ENCODE measurements at places on chromosomes 12 and 14.

GRCh38 chr14:100778526-100778882, 47.4 kb upstream of the MEG3 start:
- DNase-seq, result no peak

GRCh38 chr12:6118891-6119568, 5.4 kb downstream of the VWF start:
- DNase-seq, result no peak

DNA sequence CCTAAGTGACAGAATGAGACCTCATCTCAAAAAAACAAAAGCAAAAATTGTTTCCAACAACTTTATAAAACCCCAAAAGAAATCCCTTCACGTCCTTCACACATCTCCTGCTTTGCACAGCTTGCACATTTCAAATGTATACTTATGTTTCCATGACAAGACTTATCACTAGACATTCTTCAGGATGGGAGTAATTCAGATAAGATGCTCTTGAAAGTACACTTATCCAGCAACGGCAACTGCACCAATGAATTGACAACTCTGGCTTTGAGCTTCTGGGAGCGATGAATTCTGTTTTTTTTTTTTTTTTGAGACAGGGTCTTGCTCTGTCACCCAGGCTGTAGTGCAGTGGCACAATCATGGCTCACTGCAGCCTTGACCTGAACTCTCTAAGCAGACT, 30.8 kb upstream of the AKAP5 start:
- DNase-seq, result no peak

DNA sequence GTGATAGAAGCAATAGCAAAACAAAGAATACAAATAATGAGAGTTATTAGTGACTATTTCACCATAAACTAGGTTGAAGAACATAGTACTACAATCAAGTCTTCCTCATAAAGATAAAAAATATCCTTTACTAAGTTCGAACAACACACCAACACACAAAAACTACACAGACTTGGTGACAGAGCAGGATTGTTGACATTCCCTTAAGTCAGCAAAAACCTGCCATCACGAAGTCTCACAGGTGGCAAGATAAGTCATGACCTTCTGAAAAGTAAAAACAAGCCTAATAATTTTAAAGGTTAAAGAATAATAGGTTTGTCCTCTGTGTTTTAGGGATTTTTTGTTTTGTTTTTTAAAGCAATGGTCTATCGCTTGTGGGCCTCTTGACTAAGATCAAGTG, 173.0 kb downstream of the SEC23A start:
- DNase-seq, result no peak

DNA sequence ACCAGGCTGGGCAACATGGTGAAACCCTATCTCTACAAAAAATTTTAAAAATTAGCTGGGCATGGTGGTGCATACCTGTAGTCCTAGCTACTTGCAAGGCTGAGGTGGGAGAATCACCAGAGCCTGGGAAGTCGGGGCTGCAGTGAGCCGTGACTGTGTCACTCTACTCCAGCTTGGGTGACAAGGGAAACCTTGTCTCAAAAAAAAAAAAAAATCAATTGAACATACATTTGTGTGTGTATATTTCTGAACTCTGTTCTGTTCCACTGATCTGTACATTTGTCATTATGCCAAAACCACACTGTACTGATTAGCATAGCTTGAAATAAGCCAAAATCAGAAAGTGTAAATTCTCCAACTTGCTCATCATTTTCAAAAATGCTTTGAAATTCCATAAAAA, 254.6 kb downstream of the SOX5 start:
- no peak for DNase-seq

DNA sequence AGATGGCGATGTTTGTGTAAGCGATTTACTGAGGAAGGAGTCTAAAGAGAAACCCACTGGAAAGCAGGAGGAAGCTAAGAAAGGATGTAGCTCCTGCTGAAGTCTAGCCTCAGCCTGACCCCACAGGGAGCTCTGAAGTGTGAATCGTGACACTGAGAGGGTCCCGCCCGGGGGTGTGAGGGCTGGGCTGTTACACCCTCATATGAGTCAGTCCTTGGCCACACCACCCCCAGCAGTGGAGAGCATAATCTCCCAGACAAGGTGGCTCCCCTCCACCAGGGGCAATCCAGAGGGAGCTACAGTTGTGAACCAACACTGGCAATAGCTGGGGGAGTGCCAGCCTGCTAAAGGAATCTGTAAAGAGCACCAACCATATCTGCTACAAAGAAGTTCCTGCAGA, 31.5 kb downstream of the SVOP start:
- DNase-seq, result no peak

- no peak for DNase-seq
These were observed 949.9 kb downstream of the LRFN5 start for GRCh38 chr14:42556551-42556950.

DNA sequence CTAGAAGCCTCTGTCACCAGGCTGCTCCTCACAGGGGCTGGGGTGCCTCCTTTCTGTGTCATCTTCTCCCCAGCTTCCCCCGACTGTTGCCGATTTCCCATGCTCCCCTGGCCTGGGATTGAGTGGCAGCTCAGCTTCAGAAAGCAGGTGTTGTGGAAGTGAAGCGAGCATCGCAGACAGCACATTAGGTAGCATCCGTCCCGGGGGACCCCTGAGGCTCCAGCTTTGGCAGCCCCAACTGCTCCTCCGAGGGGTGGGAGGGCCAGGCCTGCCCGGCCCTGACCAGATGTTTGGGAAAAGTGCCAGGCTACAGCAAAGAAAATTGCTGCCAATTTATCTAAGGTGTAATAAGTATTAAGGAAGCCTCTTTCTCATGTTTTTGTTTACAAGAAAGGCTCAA, 1045.6 kb downstream of the BCL11B start:
- DNase-seq, result no peak

DNA sequence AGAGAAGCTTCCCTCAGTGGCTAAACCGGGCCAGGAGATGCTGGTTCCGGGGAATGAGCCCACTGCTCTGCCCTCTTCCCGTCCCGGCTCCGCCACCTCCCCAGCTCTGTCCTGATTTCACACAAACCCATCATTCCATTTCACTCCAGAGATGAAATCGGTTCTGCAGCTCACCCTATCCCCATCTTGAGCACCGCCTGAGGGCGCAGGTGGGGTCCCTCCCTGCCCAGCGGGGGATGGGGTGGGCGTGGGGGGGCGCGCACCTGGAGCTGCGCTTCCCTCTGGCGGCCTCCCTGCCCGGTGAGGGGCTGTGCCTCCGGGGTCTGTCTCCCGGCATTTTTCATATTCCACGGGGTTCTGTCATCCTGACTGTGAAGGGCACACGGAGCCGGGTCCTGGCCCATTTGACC, 44.7 kb downstream of the NOC4L start:
- DNase-seq, result no peak

- no peak for DNase-seq
These were observed 138.7 kb upstream of the E2F7 start for GRCh38 chr12:77204083-77204482.

DNA sequence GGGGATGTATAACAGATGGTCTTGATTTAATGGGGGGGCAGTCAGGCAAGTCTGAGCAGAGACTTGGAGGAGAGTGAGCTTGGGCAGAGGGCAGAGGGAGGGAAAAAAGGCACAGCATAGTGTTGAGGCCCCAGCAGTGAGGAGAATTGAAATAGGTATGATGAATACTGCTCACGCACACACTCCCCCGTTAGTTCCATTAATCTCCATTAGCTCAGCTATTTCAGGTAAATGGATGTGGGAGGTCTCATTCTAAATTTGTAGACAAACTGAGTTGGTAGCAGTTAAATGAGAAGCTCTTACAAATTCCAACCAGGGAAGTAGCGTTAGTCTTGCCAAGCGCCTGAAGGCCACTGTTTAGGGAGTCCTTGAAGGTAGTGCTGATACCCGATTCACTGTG, 66.7 kb upstream of the STON2 start:
- no peak for DNase-seq

DNA sequence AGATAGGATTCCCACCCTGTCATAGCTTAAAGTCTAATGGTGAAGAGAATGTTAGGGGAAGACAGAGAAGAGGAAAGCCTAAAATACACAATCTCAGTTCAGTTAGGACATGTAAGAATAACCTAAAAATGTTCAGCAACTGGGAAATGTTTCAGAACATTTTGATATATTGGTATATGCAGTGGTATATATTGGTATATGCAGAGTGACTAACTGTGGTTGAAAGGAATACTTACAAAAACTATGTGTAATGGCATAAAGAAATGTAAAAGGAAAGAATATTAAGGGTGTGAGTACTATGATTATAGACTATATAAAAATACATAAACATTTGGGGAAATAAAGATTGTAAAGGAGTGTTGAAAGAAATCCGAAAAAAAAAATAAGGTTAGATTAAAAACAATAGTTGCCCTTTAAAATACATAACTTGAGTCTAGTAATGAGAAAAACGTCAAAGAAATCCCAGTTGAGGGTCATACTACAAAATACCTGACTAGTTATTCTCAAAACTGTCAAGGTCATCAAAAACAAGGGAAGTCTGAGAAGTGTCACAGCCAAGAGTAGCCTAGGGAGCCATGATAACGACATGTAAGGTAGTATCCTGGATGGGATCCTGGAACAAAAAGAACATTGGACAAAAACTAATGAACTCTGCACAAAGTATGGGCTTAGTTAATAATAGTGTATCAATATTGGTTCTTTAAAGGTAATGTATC, 25.6 kb downstream of the ZDHHC17 start:
- no peak for DNase-seq

DNA sequence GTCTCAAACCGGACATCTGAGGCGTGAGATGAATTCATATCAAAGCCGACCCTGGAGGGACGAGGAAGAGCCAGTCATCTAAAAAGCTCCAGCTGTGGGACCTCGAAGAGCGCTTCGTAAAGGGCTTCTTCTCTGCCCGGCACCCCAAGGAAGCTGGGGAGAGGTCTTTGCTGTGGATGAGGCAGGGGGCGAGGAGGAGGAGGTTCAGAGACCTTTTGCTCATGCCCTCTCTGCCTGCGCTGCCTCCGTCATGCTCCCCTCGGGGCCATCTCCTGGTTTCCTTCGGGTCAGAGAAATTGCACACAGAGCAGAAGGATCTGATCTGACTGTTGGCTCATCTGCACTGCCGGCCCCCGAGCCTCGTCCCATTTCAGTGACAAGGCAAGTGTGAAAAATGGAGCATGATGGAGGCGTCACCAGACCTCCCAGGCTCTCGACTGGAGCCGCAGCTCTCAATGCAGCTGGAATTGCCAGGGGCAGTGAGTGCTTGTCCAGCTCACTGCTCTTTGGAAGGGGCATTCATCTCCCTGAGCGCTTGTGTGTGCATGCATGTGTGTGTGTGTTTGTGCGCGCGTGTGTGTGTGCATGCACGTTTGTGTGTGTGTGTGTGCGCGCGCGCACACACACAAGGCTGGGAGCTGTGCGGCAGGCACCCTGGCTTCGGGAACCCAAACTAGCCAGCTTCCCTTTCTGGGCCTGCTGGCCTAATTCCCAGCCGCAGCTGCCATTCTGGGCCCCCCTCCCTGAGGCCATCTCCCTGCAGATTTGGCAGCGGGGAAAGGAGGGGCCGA, 9.2 kb downstream of the CABP1 start:
- DNase-seq, result no peak

GRCh38 chr12:114904254-114905003, 220.5 kb upstream of the TBX3 start:
- peak; percentile 26 for DNase-seq

Measured in epithelial cell of proximal tubule (primary cell).